GM12891 (cell line): ENCODE measurements at places on chromosomes 7 and 10.

- DNase-seq, result peak; percentile 46
These were observed 16.9 kb downstream of the CAMK2G start for GRCh38 chr10:73857446-73857845.

DNA sequence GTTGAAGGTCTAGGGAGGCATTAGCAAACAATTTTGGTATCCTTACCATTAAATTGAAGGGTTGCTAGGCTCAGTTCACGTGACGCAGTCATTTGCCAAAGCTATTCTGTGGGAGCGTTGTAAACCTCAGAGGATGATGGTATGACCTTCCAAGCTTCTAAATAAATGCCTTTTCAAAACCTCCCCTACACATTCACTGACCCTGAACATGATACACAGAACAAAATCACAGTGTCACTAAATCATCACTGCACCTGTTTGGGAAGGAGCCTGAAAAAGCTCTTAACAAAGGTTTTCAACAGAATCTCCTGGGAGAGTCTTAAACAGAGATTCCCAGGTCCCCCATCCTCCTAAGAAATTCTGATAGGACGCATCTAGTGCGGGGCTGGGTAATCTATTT is 13.2 kb upstream of the CCDC172 start:
- DNase-seq, result no peak

DNA sequence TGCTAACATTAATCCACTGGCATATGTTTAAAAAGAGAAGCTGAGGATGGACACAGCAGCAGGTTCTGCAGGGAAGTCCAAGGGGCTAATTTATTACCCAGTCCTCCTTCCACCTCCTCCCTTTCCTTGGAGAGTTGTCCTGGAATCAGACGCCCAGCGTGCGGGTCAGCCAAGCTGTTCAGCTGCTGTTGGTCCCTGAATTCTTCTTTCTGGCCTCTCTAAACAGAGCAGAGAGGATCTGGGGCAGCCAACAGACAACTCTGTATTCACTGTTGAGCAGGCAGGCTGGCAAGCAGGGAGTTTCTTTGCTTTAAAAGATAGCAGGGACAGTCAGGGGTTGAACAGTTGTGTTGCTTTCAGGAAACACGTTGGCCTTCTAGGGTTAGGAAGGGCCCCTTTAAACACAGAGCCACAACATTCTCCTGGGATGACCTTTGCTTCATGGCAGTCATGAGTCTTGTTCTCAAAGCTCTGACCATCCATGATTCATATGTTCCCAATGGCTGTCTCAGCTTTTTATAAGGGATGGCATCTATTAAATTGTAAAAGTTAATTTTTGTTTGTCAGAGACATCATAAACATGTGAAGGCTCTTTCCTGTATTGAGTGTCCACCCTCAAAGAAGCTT is 217.0 kb downstream of the CREB5 start:
- DNase-seq, result no peak

- DNase-seq, result no peak
These were observed 146.6 kb downstream of the ATRNL1 start for GRCh38 chr10:115239761-115240160.

GRCh38 chr10:112752288-112752687 is 197.8 kb upstream of the TCF7L2 start:
- DNase-seq, result no peak

DNA sequence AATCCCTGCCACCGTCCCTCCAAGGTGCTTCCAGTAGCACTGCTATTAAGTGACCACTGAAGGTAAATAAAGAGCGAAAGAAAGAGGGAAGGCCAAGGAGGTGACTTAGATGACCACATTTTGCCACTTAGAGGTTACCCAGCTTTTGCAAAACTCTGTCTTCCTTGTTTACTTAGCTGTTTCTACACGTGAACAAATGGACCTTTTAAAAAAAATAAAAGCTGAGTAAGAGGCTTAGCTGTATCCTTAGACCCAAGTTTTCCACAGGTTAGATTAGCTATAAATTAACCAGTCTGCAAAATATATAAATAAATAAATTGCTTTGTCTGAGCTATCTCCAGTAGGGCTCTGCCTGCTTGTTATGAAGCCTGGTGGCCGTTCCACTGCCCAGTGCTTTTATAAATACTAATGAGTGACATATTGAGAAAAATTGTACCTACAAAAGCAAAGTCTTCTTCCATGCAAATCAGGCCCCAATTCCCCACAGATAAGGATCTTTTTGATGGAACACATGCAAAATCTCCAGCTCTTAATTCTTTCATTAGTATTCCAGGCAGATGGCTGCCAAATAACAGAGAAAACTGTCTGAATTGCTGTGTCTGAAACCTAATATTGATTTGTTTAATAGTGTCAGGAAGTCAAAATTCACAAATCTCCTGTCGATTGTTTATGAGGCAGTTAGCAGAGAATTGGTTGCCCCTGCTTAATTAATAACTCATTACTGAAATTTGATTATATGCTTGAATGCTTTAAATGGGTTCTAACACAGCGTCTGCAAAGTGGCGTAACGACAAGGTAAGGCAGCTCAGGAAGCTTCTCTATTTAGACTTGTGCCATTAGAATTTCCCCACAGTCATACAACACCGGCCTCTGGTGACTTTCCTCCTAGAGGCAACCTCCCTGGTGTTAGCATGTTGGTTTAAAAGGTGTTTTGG is 176.7 kb downstream of the EMX2 start:
- no peak for DNase-seq

- DNase-seq, result no peak
These were observed 217.7 kb upstream of the FZD1 start for GRCh38 chr7:91046322-91047089.

DNA sequence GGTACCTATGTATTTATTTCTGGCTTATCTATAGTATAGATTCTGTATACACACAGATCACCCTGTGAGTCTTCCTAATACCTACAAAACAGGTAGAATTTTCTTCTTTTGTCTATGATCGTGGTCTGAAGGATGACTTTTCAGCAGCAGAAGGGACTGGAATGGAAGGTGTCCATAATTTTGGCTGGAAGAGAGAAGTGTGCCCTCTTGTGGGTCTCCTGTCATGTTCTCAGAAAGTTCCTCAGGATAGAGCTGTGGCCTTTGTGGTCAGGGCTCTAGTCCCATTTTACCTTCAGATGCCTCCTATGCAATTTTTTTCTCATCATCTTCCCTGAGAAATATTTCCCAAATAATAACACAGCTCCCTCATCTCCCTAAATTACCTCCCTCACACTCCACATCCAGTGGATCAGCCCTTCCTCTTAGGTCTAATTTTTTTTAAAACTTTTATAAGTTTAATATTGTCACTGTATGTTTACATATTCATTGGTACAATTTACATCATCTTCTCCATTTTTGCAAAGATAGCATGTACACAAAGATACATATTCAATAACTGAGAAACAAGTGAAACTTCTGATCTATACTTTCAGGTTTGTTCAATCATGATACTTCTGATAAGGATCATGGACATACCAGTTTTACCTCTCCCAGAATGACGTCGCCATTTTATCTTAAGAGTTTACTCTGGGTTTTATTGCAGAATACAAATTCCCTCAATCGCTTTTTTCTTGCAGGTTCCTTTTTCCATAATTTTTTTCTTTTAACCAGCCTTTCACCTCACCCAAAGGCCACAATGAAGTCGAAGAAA is 112.7 kb downstream of the REEP3 start:
- DNase-seq, result no peak

GRCh38 chr10:14751014-14751896 is 23.4 kb downstream of the FAM107B start:
- DNase-seq, result no peak

GRCh38 chr7:81934596-81935301 is 164.9 kb upstream of the HGF start:
- DNase-seq, result no peak

GRCh38 chr7:36795451-36796021 is 71.2 kb upstream of the AOAH start:
- no peak for DNase-seq
